ENCODE measurements at places on chromosomes 5 and 9.

- no peak for DNase-seq
These were observed 29.8 kb downstream of the TCF7 start for GRCh38 chr5:134143944-134144941.

- DNase-seq, result no peak
These were observed 61.4 kb downstream of the FOXD1 start for GRCh38 chr5:73387149-73387591.

- DNase-seq, result no peak
These were observed 459.4 kb downstream of the GADD45G start for GRCh38 chr9:90064248-90064647.

GRCh38 chr9:105535920-105536668 is 21.8 kb upstream of the FKTN start:
- DNase-seq, result no peak

- DNase-seq, result no peak
These were observed 43.7 kb downstream of the RAB14 start for GRCh38 chr9:121157939-121158338.

- no peak for DNase-seq
These were observed 677.5 kb downstream of the ACTL7B start for GRCh38 chr9:108178318-108178717.
